ENCODE measurements at places on chromosomes 11 and 22. TPM values are rescaled to one million over a fixed set of nuclear protein-coding genes. Genes with fewer than 3 reads are reported as not detected.

Gene SEPTIN5
- 18.4 TPM for total RNA-seq

Gene CHRDL2
- total RNA-seq, result not detected

Gene GPR83
- total RNA-seq, result not detected

- no peak for DNase-seq
Observed at GRCh38 chr11:19848219-19848618, 135.6 kb downstream of the NAV2 start.

GRCh38 chr11:128720522-128720985 is 26.7 kb downstream of the FLI1 start:
- no peak for DNase-seq

- DNase-seq, result peak; percentile 5
Observed at GRCh38 chr11:2222451-2222850, 47.9 kb downstream of the ASCL2 start.

- DNase-seq, result peak; percentile 32
Observed at GRCh38 chr11:6927030-6927617, 898 bp downstream of the ZNF215 start.

DNA sequence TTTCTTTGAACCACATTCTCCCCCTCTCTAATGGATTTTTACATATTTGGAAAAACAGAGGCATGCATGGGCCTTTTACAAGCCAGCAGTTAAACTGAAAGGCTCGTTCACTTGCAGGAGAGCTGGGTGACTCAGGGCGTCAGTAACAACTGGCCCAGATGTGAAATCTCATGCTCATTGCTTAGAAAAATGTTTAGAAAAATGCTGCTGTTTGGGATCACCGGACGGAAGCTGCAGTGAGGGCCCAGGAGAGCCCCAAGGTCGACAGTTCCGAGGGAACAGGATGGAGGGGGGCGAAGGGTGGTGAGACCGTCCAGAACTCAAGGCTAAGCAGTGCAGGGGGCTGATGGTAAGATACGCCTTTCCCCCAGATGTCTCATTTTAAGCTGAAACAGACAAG is 41.7 kb upstream of the SMTN start:
- peak; percentile 75 for DNase-seq

DNA sequence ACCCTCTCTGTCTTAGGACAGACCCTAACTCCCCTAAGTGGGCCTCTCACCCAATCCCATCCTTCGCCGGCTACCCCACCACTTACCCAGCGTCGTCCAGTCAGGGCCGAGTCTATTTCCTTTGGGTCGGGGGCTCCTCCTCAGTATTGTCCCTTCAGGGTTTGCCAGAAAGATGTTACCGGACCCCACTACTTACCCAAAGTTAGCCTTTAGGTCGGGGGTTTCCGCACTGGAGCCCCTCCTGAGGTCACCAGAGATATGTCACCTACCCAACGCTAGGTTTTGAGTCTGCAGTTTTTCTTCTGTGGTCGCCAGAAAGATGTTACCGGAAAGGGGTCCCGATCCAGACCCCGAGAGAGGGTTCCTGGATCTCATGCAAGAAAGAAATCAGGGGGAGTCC is 17.9 kb upstream of the B4GALNT4 start:
- DNase-seq, result no peak

Gene NOX4
- total RNA-seq, result 2.5 TPM

GRCh38 chr11:64817476-64817875 is 7.1 kb upstream of the MEN1 start:
- DNase-seq, result no peak

GRCh38 chr22:48574776-48575617 is 1252.7 kb downstream of the BRD1 start:
- DNase-seq, result no peak

Gene RIMBP3B
- total RNA-seq, result 0.09 TPM

- DNase-seq, result no peak
Observed at GRCh38 chr22:45867118-45867905, 109.7 kb downstream of the WNT7B start.

Gene OR51B4
- not detected for total RNA-seq
